ENCODE measurements at places on chromosomes 11 and 22. TPM values are rescaled to one million over a fixed set of nuclear protein-coding genes. Genes with fewer than 3 reads are reported as not detected.

The UPK3A gene
- total RNA-seq, result not detected

The TMA7B gene
- total RNA-seq, result not detected

The FOLR2 gene
- total RNA-seq, result 5.6 TPM

The SHANK3 gene
- total RNA-seq, result 10.1 TPM

The HPX gene
- total RNA-seq, result 0.31 TPM

The DERL3 gene
- total RNA-seq, result 0.10 TPM

The GUCY1A2 gene
- total RNA-seq, result 25.6 TPM

The MYEOV gene
- total RNA-seq, result 1.3 TPM

The RIMBP3B gene
- total RNA-seq, result 0.72 TPM

The SLC7A4 gene
- total RNA-seq, result 0.41 TPM

The SMC1B gene
- total RNA-seq, result 0.10 TPM

The MAPK8IP2 gene
- 1.2 TPM for total RNA-seq

The SLC22A24 gene
- not detected for total RNA-seq

The CHCHD10 gene
- 6.4 TPM for total RNA-seq

The SIPA1 gene
- total RNA-seq, result 23.5 TPM

The TNNT3 gene
- total RNA-seq, result 5,696 TPM

The INS gene
- not detected for total RNA-seq

The CHRM1 gene
- total RNA-seq, result 0.10 TPM

The ABTB2 gene
- total RNA-seq, result 19.9 TPM

The LRRC55 gene
- total RNA-seq, result 0.72 TPM

The LGALS12 gene
- not detected for total RNA-seq

The RFPL3 gene
- not detected for total RNA-seq

The ART1 gene
- total RNA-seq, result 4.2 TPM

The TBX10 gene
- not detected for total RNA-seq

The ROBO3 gene
- 10.8 TPM for total RNA-seq

The MMP13 gene
- total RNA-seq, result not detected

The APOL4 gene
- total RNA-seq, result 19.8 TPM

The DSCAML1 gene
- 0.31 TPM for total RNA-seq

The KCNK7 gene
- total RNA-seq, result 4.2 TPM

The GAL3ST1 gene
- total RNA-seq, result 5.3 TPM

The TMEM151A gene
- total RNA-seq, result not detected

The NRGN gene
- total RNA-seq, result 2.9 TPM

The PHOX2A gene
- not detected for total RNA-seq

Data from tongue (tissue), 3 donors.